ENCODE measurements at places on chromosomes 4 and X. TPM values are rescaled to one million over a fixed set of nuclear protein-coding genes. Genes with fewer than 3 reads are reported as not detected.

Gene TMEM165
- 149 TPM for total RNA-seq

Gene FRMD7
- 0.09 TPM for total RNA-seq

Gene LANCL3
- total RNA-seq: not detected

Gene GABRE
- total RNA-seq: 58.4 TPM

Gene STBD1
- total RNA-seq: 7.0 TPM

Measured in smooth muscle cell of bladder (primary cell).